ENCODE measurements at places on chromosomes 1 and 21. TPM values are rescaled to one million over a fixed set of nuclear protein-coding genes. Genes with fewer than 3 reads are reported as not detected.

The LGALS8 gene
- total RNA-seq: 38.9 TPM

The MRAP gene
- 0.42 TPM for total RNA-seq

The ST6GALNAC5 gene
- 11.7 TPM for total RNA-seq

The KCNJ6 gene
- 0.16 TPM for total RNA-seq

The SLC44A5 gene
- total RNA-seq: 1.0 TPM

Measured in aorta (tissue), 5 donors.